ENCODE measurements at places on chromosomes 16 and 17. TPM values are rescaled to one million over a fixed set of nuclear protein-coding genes. Genes with fewer than 3 reads are reported as not detected.

GRCh38 chr17:51147650-51148049 lies 5.7 kb upstream of the NME1 start:
- H3K27me3 ChIP-seq = no peaks in the 10 kb centered on the region
- H3K27ac ChIP-seq = no peak overlapping the region
- no peak overlapping the region for H3K4me3 ChIP-seq
- no peak for DNase-seq

- no peaks in the 10 kb centered on the region for H3K36me3 ChIP-seq
- no peak for DNase-seq
- no peak overlapping the region for H3K4me3 ChIP-seq
- no peaks in the 10 kb centered on the region for H3K27me3 ChIP-seq
- no peak overlapping the region for H3K27ac ChIP-seq
These were observed 6.7 kb downstream of the TRPV1 start for GRCh38 chr17:3602499-3602898.

Gene TEKT5
- 3.0 TPM for total RNA-seq

Gene ZNF385C
- 0.54 TPM for total RNA-seq

Gene TUBB3
- 0.54 TPM for total RNA-seq

All from thyroid gland (tissue), 4 donors.